Uterus (tissue), 4 donors: ENCODE measurements at places on chromosomes 12 and 14.

DNA sequence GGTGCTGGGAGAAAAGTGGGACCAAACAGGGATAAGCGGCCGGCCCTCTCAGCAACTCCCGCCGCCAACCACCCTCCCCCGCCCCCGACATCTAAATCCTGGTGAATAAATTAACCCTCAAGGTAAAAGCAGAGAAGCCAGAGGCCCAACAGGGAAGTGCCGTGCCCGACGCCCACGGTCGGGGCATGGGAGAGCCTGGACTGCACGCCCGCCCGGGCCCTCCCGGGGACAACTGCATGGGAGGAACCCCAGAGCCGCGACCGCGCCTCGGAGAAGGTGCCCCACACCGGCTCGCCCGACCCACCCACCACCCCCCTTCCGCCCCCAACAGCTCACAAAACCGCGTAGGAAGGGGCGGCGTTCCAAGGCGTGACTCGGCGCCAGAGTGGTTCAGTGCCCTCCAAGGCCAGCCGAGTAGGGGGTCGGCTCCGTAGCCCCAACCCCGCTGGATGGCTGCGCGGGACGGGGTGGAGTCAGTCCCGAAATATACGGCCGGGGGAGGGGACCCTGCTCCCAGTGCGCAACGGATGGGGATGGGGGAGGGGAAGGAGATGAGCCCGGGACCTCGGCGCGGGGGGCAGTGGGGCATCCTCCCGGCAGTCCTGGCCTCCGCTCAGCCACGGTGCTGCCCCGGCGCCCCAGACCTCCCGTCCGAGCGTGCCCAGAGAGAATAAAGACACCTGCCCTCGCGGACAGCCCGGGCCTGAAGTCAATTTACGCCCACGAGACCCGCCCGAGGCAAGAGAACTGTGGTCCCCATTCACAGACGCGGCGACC is 732 bp downstream of the SLC25A29 start:
- DNase-seq, result peak; percentile 45

- DNase-seq, result no peak
These were observed 307.6 kb upstream of the FBXO33 start for GRCh38 chr14:39739796-39740195.

DNA sequence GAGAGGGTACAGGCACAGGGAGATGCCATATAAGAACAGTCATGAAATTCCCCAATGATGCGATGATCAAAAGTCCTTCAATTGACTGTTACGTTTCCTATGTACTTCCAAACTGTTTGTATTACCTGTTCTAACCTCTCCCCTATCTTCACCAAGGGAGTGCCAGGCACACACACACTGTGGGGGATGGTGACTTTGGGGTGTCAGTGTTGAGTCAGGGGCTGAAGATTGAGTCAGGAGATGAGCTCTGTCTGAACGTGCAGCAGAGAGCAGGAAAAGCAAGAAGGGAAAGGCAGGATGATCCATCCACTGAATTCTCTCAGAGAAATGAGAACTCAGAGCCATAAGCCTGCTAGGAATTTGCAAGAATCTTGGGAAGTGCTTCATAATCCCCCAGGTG is 153.4 kb downstream of the EFCAB11 start:
- DNase-seq, result no peak

DNA sequence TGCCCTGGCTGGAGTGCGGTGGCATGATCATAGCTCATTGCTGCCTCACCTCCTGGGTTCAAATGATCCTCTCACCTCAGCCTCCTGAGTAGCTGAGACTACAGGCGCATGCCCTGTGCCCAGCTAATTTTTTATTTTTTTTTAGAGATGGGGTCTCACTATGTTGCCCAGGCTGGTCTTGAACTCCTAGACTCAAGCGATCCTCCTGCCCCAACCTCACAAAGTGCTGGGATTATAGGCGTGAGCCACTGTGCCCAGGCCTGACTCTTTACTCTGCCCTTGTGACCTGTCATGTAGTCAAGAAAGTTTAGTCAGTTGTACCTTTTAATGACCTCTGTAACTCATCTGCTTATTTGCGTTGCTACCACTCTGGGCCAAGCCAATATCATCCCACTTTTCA is 55.7 kb downstream of the PROX2 start:
- no peak for DNase-seq

DNA sequence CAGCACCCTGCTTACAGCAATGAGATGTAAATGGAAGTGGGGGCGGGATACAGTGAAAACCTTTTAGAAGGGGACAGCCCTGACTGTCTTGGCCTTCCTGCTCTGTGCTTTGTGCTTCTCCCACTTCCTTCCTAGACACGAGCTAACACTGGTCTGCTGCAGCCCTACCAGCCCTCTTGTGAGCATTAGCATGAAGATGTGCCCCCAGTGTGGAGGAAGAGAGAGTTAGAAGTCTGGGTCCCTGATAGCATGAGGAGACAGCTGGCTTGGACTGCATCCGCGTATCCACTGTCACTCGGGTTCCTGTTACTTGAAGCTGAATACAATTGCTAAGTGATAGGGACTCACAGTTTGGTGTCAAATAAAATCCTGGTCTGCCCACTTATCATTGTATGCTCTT is 248.1 kb upstream of the SOX5 start:
- DNase-seq, result no peak

DNA sequence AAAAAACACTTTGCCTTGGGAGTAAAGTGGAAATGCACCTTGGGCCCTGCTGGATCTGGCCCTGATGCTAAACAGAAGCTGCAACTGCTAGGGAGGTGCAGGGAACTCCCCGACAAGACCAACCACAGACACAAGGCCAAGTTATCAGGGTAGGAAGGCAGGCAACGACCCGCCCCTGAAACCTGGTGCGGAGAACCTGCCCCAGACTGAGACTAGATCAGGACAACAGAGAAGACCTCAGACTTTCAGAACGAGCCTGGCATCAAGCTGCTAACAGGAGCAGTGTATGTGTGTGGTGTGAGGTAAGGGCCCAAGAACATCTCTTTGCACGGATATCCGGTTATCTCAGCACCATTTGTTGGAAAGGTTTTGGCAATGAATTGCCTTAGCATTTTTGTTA is 233.7 kb upstream of the RTL1 start:
- DNase-seq, result no peak

GRCh38 chr14:74501135-74501614 is 7.6 kb downstream of the ISCA2 start:
- DNase-seq, result peak; percentile 92

DNA sequence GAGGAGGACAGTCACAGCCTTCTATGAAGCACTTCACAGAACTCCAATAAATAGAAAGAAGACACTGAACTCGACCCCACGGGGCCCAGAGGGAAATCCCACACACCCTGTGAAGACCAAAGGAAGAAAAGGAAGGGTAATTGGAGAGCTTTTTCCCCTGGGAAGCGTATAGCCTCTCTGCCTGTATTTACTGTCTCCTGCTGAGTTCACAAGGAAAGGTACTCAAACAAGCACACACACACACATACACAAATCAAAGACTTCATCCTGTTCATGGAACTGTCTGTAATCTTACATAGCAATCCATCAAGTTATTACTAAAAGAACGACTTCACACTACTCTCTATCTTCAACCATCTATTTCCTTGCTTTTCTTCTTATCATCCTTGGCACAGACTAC is 15.3 kb downstream of the FOXN3 start:
- DNase-seq, result no peak

DNA sequence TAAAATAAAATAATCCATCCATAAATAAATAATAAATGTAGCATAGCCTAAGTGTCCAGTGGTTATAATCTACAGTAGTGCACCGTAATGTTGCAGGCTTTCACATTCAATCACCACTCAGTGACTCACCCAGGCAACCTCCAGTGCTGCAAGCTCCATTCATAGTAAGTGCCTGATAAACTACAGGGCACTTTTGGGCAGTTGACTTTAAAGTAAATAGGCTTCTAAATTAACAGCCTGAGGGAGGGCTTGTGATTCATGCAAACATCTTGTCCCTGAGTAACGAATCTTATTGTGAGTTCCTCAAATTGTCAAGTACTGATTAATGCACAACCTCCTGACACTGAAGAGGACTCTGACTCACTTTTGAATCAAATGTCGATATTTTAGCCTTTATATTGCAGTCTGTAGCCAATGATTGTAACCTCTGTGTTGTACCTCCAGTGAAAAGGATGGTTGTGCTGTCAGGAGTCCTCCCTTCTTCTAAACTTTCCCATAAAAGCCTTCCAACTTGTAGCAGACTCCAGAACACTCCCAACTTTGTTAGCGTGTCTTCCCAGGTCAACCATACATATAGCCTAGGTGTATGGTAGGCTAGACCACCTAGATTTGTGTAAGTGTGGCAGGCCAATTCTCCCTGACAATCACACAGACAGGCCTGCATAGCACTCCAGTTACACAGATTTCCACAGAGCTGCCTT is 55.0 kb upstream of the BICD1 start:
- peak; percentile 68 for DNase-seq

DNA sequence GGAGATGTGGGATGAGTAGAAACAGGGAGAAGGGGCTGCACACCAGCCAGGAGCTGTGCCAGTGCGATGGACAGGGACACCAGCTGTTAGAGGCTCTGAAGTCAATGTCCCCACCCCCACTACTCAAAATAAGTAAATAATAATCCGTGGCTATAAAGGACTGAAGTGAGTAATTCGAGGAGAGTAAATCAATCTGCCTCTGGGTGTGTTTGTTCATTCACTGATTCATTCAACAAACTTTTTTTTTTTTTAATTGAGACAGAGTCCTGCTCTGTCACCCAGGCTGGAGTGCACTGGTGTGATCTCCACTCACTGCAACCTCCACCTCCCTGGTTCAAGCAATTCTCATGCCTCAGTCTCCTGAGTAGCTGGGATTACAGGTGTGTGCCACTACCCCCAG is 363.6 kb downstream of the TMEM132D start:
- DNase-seq, result no peak

DNA sequence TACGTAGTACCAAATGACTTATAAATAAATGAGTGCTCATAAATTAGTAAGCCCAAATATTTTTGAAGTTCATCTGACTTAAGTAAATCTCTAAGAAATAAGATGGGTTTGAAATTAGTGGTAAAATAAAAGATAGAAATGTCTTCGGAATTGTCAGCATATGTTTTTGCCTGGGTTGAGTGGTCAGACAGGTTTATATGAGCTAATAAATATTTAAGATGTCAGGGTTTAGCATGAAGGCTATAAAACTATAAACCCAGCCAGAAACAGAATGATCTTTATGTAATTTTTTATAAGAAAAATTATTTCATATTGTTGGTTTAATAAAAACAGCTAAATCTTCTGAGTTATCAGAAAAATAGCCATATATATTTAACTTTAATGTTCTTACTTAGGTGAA is 37.3 kb downstream of the JAG2 start:
- DNase-seq, result no peak

DNA sequence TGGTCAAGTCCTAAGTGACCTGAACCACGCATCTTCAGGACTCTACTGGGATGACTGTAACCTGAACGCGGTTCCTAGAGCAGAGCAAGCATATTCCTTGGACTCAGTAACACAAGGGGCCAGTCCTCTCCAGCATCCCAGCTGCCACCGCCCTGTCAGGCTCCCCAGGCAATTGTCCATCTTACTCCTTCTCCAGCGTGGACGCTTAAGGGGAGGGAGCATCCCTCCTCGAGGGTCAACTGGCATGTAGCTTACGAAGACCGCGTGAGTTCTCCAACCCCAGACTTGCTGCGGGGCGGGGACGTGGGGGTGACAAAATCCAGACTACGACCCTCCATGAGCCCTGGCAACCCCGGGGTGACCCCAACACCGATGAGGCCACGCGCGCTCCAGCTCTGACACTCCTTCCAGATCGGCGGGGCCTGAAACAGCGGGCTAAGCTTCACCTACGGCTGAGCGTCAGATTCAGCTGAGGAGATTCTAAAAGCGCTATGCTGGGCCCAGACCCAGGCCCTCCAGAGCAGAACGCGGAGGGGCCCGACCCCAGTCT is 846 bp upstream of the MTHFD1 start:
- no peak for DNase-seq

- DNase-seq, result no peak
These were observed 187.4 kb downstream of the TTC7B start for GRCh38 chr14:90628825-90629224.

DNA sequence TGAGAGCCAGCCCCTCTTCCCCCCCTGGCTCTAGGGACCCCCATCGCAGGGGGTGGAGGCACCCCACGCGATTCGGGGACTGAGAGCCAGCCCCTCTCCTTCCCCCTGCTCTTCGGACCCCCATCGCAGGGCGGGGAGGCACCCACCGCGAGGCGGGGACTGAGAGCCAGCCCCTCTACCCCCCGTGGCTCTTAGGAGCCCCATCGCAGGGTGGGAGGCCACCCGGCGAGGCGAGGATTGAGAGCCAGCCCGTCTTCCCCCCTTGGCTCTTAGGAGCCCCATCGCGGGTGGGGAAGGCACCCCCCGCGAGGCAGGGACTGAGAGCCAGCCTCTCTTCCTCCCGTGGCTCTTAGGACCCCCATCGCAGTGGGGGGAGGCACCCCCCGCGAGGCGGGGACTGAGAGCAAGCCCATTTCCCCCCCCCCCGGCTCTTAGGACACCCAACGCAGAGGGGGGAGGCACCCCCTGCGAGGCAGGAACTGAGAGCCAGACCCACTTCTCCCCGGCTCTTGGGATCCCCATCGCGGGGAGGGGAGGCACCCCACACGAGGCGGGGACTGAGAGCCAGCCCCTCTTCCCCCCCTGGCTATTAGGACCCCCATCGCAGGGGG is 45.6 kb downstream of the DDX11 start:
- DNase-seq, result no peak

DNA sequence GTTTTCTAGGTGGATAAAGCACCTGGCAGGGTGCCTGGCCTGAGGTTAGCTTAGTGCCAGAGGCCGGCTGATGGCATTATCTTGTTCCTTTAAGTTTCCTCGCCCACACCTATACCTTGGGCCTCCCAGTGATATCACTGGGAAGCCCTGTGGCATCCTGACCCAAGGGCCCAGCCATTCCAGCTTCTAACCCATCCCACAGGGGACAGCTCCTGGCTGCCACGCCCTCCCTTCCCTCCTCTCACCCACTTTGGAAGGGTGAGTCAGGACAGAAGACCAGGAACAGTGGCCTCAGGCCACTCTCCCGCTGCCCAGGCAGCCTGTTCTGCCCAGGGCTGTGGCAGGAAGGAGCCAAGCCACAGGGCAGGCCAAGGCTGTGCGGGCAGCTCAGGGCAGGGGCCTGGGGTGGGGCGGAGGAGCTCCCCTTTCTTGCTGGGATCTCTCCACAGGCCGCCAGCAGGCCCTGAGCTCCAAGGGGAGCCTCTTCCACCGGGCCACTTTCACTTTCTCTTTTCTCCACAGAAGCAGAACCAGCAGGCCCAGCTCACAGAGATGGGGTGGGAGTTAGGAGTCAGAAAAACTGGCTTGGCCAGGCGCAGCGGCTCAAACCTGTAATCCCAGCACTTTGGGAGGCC is 75.1 kb downstream of the IRF2BPL start:
- peak; percentile 73 for DNase-seq

DNA sequence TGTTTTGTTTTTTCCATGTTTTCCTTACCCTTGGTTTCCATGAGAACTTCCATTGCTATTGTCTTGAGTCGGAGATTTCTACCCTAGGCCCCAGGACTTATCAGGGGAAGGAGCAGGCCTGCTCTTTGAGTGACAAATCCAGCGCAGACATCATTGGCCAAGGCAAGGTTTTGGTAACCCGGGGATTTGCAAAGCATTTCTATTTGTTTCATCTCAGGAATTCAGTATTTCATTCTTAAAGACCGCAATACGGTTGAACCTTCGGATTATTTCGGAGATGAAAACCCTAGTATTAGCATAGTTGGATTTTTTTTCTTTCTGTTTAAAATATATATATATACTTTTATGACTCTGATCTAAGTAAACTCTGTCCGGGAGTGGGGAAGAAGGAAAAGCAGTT is 62.0 kb downstream of the TMEM132C start:
- DNase-seq, result no peak
